ENCODE measurements at places on chromosomes 7 and 10.

- H3K36me3 ChIP-seq: no peaks in the 10 kb centered on the region
- H3K27ac ChIP-seq: no peak overlapping the region
- H3K27me3 ChIP-seq: no peaks in the 10 kb centered on the region
- H3K4me1 ChIP-seq: no peaks in the 10 kb centered on the region
- H3K4me3 ChIP-seq: no peak overlapping the region
These were observed 144.2 kb downstream of the BMS1 start for GRCh38 chr10:42926843-42927242.

DNA sequence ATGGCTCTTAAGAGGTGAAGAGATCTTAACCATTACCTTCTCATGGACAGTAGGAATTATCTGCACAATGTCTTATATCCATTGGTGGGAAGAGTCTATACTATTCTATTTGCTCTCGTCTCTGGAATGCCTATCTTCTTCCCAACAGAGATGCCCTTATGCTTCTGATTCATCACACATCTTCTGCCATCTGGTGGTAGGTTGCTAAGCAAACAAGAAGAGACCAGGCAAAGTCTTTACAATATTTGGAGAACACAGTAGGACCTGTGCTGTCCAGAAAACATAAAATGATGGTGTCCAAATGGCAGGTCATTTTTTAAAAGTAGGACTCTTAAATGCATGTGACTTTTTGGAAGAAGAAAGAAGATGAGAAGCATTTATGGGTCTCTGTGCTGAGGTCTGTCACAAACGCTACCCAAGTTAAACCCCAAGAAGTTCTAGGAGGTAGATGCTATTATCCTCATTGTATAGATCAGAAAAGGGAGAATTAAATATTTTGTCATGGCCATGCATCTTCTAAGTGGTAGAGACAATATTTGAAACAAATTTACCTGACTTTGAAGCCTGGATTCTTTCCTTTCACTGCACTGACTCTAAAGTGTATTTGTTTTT, 67.8 kb upstream of the NXPH1 start:
- H3K4me3 ChIP-seq: no peak overlapping the region
- H3K27ac ChIP-seq: no peak overlapping the region
- no peaks in the 10 kb centered on the region for H3K36me3 ChIP-seq
- no peaks in the 10 kb centered on the region for H3K4me1 ChIP-seq

- no peaks in the 10 kb centered on the region for H3K4me1 ChIP-seq
- H3K27ac ChIP-seq: no peak overlapping the region
- peaks cover 11% of the 10 kb centered on the region for H3K27me3 ChIP-seq
- H3K4me3 ChIP-seq: no peak overlapping the region
- no peaks in the 10 kb centered on the region for H3K36me3 ChIP-seq
These were observed 12.4 kb upstream of the SCRN1 start for GRCh38 chr7:30001998-30002397.

- H3K4me1 ChIP-seq: no peaks in the 10 kb centered on the region
- DNase-seq: no peak
- peaks cover 3% of the 10 kb centered on the region for H3K36me3 ChIP-seq
- H3K4me3 ChIP-seq: no peak overlapping the region
- H3K27ac ChIP-seq: no peak overlapping the region
- H3K27me3 ChIP-seq: no peaks in the 10 kb centered on the region
These were observed 97.8 kb upstream of the KLF6 start for GRCh38 chr10:3882855-3883254.

DNA sequence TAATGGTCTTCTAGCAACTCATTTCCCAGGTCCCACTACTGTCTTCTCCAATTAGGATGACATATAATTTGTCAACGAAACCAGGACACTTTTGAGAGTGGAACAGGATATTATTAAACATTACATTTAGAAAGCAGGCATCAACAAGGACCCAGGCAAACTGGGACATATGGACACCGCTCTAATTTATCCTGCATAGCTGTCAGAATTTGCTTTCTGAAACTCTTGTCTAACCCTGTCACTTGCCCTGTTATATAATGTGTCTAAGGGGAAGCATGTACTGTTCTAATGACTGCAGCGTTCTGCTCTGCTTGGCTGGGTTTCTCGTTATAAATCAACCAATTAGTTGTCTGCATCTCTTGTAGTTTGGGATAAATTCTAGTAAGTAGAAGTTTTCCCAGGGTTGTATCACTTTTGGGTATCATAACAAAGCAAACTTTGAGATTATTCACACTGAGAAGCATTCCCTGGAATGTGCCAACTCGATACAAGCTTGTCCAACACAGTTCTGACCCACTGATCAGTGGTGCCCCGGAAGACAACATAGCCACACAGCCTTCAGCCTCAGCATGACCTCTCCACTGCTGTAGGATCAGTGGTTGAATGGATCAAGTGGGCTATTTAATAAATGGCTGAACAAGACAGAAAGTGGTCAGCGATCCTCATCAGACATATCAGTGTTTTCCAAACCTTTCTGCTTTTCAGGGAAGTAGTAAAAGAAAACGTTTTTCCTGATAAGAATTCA, 228.1 kb downstream of the KIF20B start:
- DNase-seq: no peak
- H3K27me3 ChIP-seq: no peaks in the 10 kb centered on the region
- H3K4me3 ChIP-seq: no peak overlapping the region
- H3K36me3 ChIP-seq: no peaks in the 10 kb centered on the region

DNA sequence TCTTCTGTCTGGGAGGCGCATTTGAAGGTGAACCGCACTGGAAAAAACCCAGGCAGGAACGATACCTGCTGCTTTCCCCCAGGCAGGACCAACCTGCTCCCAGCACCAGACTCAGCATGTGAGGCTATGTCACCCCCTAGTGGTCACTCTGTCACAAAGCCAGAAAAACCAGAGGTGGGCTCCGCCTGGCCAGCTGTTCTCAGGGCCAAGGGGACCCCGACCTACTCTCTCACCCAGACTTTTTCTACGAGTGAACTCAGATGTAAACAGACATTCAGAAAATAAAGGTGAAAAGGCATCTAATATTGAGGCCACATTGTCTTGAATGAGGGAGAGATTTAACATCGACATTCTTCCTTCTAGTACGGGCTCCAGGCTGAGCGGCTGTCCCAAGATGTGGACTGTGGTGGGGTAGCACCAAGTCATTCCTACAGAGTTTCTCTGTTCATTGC, 117.3 kb downstream of the PRKAG2 start:
- H3K36me3 ChIP-seq: peaks cover 2% of the 10 kb centered on the region
- no peak overlapping the region for H3K4me3 ChIP-seq
- peaks cover 22% of the 10 kb centered on the region for H3K4me1 ChIP-seq
- DNase-seq: peak; percentile 63
- no peak overlapping the region for H3K27ac ChIP-seq

- no peak overlapping the region for H3K27ac ChIP-seq
- H3K4me1 ChIP-seq: no peaks in the 10 kb centered on the region
- H3K4me3 ChIP-seq: no peak overlapping the region
These were observed 383.9 kb downstream of the CALN1 start for GRCh38 chr7:72028267-72028666.

DNA sequence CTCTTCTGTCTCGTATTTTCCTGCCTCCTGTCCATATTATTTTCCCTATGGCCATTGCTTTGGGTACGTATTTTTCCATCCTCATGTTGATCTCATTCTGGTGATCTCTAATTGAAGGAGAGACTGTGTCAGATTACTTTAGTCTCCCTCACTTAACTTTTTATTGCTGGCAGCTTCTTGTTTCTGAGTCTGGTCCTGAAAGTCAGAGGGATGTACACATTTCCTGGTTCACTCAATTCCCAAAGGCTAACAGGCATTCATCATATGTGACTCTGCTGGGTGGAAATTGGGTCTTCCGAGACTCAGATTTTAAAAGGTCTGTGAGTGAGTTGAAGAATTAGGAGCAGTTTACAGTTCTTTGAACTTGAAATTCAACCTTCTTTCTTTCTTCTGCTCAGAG, 10.9 kb downstream of the UMAD1 start:
- peaks cover 14% of the 10 kb centered on the region for H3K36me3 ChIP-seq
- H3K4me3 ChIP-seq: no peak overlapping the region
- no peaks in the 10 kb centered on the region for H3K27me3 ChIP-seq
- no peak for DNase-seq
- H3K4me1 ChIP-seq: peaks cover 45% of the 10 kb centered on the region

- H3K4me3 ChIP-seq: no peak overlapping the region
- no peaks in the 10 kb centered on the region for H3K4me1 ChIP-seq
- no peaks in the 10 kb centered on the region for H3K36me3 ChIP-seq
- H3K27ac ChIP-seq: no peak overlapping the region
- no peaks in the 10 kb centered on the region for H3K27me3 ChIP-seq
- DNase-seq: no peak
These were observed 795.6 kb upstream of the GHITM start for GRCh38 chr10:83343676-83344075.

- peaks cover 10% of the 10 kb centered on the region for H3K4me1 ChIP-seq
- no peak for DNase-seq
- H3K27me3 ChIP-seq: no peaks in the 10 kb centered on the region
- no peak overlapping the region for H3K4me3 ChIP-seq
- peaks cover 3% of the 10 kb centered on the region for H3K36me3 ChIP-seq
These were observed 104.2 kb downstream of the CABCOCO1 start for GRCh38 chr10:61766927-61767326.

DNA sequence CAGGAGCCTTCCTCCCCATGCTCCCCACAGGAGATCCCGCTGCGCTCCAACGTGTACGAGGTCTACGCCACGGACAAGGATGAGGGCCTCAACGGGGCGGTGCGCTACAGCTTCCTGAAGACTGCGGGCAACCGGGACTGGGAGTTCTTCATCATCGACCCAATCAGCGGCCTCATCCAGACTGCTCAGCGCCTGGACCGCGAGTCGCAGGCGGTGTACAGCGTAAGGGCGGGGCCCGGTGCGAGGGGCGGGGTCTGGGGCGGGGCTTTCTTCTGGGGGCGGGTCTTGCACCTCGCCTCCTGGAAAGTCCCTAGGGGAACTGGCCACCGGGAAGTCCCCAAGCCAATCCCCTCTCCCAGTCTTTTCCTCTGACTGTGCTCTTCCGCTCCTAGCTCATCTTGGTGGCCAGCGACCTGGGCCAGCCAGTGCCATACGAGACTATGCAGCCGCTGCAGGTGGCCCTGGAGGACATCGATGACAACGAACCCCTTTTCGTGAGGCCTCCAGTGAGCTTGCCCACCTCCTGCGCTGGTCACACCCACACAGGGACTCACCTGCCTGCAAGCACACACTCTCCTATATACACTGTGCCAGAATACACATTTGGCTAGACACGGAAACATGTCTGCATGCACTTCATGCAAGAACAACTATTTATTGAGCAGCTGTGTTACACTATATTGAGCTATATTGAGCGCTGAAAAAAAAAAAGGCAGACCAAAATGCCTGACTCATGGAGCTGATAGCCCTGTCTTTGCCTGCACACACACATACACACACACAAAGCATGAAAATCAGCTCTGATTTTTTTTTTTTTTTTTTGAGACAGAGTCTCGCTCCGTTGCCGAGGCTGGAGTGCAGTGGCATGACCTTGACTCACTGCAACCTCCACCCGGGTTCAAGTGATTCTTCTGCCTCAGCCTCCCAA, 32.7 kb upstream of the VSIR start:
- H3K36me3 ChIP-seq: no peaks in the 10 kb centered on the region
- DNase-seq: no peak
- no peak overlapping the region for H3K4me3 ChIP-seq
- no peaks in the 10 kb centered on the region for H3K4me1 ChIP-seq

GRCh38 chr10:99555371-99555770, 22.6 kb downstream of the NKX2-3 start:
- H3K27ac ChIP-seq: no peak overlapping the region
- H3K27me3 ChIP-seq: peaks cover 69% of the 10 kb centered on the region
- no peak for DNase-seq
- H3K4me1 ChIP-seq: peaks cover 12% of the 10 kb centered on the region
- no peaks in the 10 kb centered on the region for H3K36me3 ChIP-seq
- no peak overlapping the region for H3K4me3 ChIP-seq

DNA sequence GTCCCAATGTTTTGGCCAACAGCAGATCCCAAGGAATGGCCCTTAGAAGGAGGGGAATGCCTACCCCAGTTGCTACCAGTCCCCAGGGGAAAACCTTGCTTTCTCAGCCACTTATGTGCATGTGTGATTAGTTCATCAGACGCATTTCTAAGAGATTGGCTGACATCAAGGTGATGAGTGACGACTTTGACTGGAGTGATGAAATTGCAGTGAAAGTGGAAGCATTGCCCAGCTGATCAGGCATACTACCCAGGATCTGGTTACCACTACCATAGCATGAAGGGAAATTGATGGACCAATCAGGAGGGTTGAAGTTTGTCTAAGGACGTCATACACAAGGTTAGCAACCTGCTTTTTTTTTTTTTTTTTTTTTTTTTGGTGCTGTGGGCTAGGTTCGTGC, 90.3 kb upstream of the ELMO1 start:
- no peak for DNase-seq
- no peak overlapping the region for H3K27ac ChIP-seq
- no peaks in the 10 kb centered on the region for H3K27me3 ChIP-seq
- H3K4me1 ChIP-seq: no peaks in the 10 kb centered on the region
- H3K4me3 ChIP-seq: no peak overlapping the region

DNA sequence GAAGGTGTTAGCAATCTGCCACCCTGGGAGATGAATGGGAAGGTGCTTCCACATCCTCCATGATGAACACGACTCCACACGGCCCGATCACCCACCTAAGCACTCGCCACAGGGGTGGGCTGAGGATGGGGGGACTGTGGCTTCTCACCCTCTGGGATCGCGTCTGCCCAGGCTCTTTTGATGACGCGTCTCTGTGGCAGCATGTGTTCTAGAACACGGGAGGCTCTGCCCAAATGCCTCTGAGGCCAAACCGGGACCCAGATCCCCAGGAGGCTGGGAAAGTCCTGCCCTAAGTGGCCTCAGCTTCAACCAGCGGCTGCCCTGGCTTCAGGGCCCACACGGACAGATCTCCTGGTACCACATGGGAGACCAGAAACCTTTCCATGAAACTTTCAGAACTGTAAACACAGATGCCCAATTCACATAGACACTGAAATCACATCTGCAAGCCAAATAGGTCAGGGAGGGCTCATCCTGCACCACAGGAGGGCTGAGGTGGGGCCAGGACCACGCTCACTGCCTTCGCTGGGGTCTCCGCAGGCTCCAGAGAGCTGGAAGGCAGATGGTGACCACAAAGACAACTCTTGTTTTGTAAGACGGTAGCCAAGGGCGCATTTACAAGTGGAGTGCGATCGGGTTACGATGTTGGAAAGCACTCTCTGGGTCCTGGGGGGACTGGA, 200.6 kb downstream of the PTPRN2 start:
- H3K27me3 ChIP-seq: peaks cover 11% of the 10 kb centered on the region
- DNase-seq: no peak
- no peak overlapping the region for H3K27ac ChIP-seq
- no peaks in the 10 kb centered on the region for H3K36me3 ChIP-seq
- H3K4me1 ChIP-seq: peaks cover 2% of the 10 kb centered on the region

GRCh38 chr10:85659331-85659730, 707.3 kb downstream of the GRID1 start:
- H3K4me1 ChIP-seq: no peaks in the 10 kb centered on the region
- H3K36me3 ChIP-seq: no peaks in the 10 kb centered on the region
- H3K27ac ChIP-seq: no peak overlapping the region

Measured in activated naive CD8-positive, alpha-beta T cell treated with anti-CD3 and anti-CD28 coated beads for 36 hours (primary cell).